ENCODE measurements at places on chromosomes 3 and 15.

GRCh38 chr3:12471241-12471640 is 13.0 kb upstream of the TSEN2 start:
- DNase-seq, result no peak

DNA sequence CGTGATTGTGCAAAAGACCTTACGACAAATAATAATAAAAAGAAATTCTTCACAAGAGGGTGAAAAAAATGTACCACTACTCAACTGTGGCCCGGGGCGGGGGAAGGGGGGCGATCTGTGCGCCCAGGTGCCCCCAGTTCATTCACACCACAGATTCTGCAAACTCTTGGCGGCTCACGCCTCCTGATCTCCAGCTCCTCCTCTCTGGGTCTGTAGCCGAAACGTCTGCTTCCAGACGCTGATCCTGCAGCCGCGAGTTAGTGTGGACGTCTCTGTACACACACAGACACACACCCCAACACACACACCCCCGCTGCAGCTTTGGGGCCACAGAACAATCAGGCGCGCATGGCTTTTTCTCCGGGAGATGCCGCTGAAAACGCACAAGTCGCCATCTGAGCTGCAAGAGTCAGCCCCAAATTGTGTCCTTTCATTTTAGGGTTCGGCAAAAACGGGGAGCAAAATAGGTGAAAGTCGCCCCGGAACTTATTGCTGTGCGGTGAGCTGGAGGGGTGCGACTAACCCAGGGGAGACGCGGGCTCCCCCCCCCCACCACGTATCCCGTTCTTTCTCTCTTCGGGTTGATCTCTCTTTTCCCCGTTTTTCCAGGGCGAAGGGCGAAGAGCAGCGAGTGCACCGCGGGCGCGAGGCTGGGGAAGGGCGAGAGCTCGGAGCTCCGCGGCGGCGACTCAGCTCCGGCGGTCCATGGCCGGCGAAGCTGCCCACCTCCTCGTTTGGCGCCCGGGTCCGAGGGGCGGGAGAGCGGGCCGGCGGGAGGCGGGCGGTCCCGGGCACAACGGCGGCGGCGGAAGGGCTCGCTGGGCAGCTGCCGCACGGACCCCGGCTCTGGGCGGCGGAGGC is 505 bp upstream of the WNT5A start:
- peak; percentile 56 for DNase-seq

GRCh38 chr3:42975456-42975855 is 3.7 kb upstream of the GASK1A start:
- DNase-seq, result no peak

GRCh38 chr3:126339466-126339865 is 17.7 kb downstream of the KLF15 start:
- DNase-seq, result peak; percentile 50

GRCh38 chr3:40745381-40746106 is 220.8 kb downstream of the ZNF621 start:
- DNase-seq, result no peak

DNA sequence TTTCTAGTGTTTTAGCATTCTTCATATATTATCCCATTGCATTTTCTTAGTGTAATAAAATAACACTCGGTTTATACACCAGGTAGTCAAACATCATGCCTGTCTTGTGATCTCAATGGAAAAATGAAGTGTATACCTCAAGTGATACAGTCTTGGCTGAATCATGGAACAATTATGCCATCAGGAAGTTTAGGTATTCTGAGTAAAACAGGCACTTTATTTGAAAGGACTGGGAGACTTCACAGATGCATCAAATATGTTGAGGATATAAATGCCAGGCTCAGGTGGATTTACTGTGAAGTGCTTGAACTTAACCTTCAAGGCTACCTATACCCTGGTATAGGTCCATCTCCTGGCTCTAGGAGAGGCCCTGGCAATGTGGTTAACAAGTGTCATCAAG is 8.5 kb downstream of the TGFBR2 start:
- DNase-seq, result no peak

GRCh38 chr15:27418726-27419125 is 447.7 kb downstream of the GABRG3 start:
- DNase-seq, result no peak

GRCh38 chr3:33808559-33808958 is 10.1 kb downstream of the PDCD6IP start:
- no peak for DNase-seq

DNA sequence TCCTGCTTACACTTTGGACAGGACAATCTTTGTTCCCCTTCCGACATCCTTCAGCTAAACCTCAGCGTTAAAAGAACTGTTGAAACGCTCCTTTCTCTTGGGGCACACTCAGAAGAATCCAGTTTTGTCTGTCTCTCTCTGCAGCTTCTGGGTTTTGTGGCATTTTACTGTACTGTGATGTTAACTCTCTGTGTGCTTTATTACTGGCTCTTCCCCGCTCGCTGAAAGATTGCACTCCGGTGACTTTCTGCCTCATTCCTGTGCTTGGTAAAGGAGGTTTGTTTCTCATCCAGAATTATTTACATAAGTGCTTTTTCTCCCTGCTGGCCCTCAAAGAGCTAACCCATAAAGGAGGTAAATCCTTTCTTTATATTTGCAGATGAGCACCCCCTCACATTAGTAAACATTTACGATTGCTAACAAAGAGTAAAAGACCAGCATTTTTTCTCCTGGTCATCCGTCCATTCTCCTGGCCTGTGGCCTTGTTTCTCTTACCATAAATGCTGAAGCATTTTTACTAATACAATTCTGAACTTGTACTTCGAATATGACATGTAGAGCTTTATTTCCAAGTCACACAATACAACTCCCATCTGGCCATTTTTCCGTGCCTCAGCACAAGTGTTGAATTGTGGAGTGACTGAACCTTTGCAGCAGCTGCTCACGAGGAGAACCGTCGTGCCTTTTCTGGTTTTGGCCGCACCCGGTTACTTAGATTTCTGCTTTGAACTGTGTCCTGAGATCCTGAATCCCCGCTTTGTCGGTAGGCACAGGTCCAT is 69.3 kb upstream of the RPL35A start:
- no peak for DNase-seq

- no peak for DNase-seq
Measured at GRCh38 chr15:39817892-39818291, 35.3 kb upstream of the FSIP1 start.

DNA sequence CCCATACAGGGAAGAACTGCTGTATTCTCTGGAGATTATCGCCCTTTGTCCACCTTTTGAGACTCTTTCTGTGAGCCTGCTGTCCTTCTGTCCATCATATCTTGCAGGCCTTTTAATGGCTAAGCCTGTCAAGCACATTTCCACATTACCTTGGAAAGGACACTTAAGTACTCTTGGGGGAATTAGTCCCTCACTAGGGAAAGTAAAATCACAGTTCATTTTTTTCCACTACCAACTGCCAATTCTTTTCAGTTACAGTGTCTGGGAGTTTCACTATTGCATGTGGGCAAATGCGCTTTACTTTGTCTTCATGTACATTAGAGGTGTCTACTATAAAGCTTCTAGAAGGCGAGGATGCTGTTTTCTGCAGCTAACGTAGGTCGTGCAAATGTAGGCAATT is 242.1 kb downstream of the NSUN3 start:
- DNase-seq, result no peak
